Stimulated activated CD4-positive, alpha-beta T cell treated with anti-CD3 and anti-CD28 coated beads, Interleukin-2, amount 100 ng/mL, for 4 hours (primary cell): ENCODE measurements at places on chromosomes 12 and 14.

- DNase-seq = no peak
Measured at GRCh38 chr12:51200156-51200555, 17.7 kb downstream of the POU6F1 start.

GRCh38 chr14:97757491-97757890 is 960.3 kb downstream of the VRK1 start:
- DNase-seq = no peak

- DNase-seq = no peak
Measured at GRCh38 chr12:49344486-49345050, 2.1 kb upstream of the DNAJC22 start.

GRCh38 chr12:25424211-25424731 is 128.8 kb downstream of the LMNTD1 start:
- no peak for DNase-seq

GRCh38 chr12:52884526-52885293 is 20.2 kb downstream of the KRT8 start:
- DNase-seq = peak; percentile 66

GRCh38 chr12:38872156-38872555 is 33.2 kb downstream of the CPNE8 start:
- no peak for DNase-seq

- DNase-seq = no peak
Measured at GRCh38 chr14:89303456-89304435, 113.3 kb downstream of the FOXN3 start.

DNA sequence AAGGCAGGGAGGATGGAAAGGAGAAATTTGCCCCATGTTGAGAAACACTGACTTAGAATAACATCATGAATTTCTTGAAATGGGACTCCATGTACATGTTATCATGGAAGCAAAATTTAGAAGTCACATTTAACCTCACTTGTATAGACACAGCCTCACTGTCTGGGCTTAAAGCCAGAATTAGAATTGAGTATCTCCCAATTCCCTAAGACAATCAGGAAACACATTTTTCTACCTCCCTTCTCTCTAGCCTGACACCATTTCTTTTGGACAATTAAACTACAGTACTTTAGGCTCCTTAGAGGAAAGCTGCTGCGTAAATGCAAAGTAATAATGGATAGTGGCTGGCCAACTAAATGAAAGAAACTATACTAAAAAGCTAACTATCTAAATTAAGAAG is 795.5 kb downstream of the C12orf50 start:
- no peak for DNase-seq

GRCh38 chr14:93304771-93305170 is 28.1 kb downstream of the BTBD7 start:
- no peak for DNase-seq

GRCh38 chr12:104280717-104281458 is 22.7 kb upstream of the EID3 start:
- no peak for DNase-seq

DNA sequence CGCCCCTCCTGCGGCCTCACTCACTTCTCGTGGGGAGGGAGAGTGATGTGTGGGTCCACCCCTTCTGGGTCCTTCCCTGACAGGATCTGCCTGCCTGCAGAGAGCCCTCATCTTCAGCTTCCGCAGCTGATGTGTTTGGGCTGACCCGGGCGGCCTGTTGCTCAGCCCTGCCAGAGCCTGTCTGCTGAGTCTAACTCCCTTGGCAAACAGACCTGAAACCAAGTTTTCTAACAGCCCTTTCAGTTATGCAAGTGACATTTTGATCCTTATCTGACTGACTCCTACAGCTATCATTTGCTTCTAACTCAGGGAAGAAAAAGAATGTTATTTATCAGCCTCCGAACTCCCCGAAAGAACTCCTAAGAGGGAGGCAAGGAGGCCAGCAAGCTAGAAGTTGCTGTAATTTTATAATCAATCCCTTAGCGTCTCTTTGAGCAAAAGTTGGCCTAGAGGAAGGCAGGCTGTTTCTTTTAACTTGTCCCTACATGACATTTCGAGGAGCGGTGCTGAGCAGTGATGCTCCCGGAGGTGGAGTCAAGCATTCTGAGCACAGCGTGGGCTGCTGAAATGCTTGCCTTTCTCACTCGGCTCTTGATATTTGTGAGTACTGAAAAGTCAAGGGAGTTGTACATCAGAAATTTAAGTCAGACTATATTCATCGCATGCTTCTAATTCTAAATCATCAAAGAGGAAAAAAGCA is 31.5 kb upstream of the CACNA2D4 start:
- DNase-seq = no peak

- no peak for DNase-seq
Measured at GRCh38 chr12:131832321-131833231, 4.4 kb downstream of the MMP17 start.

DNA sequence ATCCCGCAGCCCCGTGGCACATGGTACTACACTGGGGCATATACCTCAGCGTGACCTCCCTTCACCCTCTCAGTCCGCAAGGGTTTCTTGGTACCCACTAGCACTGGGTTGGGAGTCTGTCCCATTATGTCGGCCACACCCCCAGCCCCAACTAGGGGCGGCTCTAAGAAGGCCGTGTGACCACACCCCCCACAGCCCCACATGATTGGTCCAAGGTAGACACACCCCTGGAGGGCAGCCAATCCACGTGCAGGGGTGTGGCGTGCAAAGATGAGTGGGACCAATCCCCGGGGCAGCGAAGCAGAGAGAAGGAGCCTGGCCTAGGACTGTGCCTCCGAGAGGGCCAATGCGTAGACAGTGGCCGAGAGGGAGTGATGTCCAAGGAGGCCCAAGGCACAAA is 34.6 kb upstream of the BEGAIN start:
- no peak for DNase-seq

GRCh38 chr12:103814436-103814835 is 26.6 kb downstream of the NT5DC3 start:
- no peak for DNase-seq

DNA sequence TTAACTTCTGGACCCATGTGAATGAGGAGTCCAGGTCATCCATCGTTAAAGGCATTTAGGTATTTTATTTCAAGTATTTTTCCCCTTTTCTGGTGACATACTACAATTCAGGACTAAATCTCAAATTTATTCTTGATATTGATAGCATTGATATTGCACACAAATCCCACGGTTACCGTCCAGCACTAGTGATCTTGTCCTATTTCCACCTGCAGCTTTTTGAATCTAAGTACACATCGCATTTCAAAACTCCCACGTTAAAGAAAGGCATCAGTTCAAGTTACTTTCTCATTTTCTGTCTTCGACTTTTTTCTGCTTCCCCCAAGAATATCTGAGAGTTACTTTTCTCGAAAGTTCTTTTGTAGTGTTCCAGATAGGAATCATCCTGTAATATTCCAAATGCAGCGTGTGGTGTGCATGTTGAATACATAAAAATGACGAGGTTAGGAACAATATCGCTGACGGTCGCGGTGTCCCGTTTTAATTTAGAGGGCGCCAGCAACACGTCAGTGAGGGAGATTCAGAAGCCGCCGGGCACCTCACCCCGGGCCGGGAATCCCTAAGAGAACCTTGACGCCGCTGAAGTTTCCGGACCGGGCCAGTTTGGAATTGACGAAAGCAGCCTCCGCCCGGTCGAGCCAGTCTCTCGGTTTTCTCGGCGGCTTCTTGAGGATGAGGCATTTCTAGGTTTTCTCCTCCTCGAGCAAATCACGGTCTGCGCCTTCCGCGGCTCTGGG is 569 bp upstream of the RGS6 start:
- DNase-seq = no peak

- DNase-seq = no peak
Measured at GRCh38 chr14:71526388-71526787, 405.8 kb upstream of the RGS6 start.

DNA sequence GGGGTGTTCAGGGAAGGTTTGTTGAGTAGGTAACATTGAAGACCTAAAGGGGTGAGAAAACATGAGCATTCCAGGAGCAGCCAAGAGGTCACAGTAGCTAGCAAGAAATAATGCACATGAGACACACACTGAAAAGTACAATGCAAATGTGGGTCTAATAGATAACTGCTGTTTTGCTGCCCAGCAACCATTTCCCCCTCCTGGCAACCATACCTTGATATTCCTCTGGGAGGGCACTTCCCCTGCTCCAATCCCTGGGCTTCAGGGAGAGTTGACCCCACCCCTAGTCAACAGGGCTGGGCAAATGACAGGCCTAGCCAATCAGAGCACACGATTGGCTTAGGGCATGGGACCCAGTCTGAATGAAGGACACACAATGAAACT is 8.5 kb upstream of the ACTN1 start:
- DNase-seq = no peak

- no peak for DNase-seq
Measured at GRCh38 chr12:53568809-53569557, 57.2 kb downstream of the ATF7 start.

DNA sequence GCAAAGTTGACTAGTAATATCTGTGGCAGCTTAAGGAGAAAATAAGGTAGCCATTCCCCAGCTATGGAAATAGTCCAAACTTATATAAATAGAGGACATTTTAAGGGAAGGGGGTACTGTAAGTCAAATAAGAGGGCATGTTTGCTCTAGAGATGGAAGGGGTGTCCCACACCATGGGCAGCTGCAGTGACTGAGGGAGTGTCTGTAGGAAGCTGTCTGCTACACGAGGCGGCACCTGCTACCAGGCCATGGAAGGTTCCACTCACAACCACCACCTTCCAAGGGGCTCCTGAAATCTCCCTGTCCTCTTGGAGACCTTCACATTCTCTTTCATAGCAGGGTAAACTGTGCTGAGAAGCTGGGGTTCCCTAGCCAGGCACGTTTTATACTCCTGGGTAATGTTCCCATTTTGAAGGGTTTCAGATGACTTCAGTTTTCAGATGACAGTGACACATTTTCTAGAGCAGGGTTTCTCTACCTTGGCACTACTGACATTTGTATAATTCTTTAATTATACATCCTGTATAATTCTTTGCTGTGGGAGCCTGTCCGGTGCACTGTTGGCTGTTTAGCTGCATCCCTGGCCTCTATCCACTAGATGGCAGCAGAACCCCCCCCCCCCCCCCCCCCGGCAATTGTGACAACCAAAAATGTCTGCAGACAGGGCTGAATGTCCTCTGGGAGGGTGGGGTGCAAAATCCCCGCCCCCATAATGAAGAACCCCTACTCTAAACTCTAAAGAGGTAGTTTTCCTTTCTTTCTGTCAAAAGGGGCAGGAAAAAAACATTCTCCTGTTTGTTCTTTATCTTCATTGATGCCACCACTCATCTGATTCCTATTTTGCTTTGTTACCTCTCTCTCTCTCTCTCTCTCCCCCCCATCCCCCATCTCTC is 11.6 kb upstream of the SMCO2 start:
- no peak for DNase-seq

DNA sequence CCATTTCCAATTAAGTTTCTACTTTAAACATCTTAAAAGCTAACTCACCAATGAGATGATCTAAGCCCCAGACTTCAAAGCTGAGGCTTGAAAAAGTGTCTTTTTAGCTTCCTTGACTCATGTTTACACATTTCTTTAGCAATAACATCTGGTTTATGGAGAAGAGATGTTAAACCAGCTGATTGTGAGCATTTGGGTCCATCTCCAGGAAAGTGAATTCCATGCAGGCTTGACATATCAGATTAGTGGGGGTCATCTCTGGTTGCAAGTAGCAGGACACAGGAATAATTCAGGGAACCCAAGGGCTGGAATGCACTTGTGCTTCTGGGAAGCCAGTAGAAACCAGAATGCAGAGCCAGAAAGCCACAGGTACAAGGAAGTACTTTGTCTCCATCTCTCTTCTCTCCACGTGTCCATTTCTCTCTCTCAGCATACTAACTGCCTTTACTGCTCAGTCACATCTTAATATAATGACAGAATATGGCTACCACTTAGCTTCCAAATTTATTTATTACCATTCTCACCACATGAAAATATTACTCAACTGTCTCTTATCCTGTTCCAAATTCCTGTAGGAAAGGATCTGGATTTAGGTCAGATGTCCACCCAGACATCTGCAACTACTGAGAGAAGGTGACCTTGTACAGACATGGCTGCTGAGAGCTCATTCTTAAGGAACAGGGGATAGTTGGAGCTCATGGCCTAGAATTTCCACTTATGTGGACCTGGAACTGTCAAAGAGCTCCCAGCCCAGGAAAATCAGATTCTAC is 104.4 kb downstream of the SCN8A start:
- DNase-seq = no peak

- no peak for DNase-seq
Measured at GRCh38 chr14:92489394-92490238, 24.0 kb upstream of the RIN3 start.

GRCh38 chr12:26614011-26614616 is 218.9 kb downstream of the ITPR2 start:
- no peak for DNase-seq

DNA sequence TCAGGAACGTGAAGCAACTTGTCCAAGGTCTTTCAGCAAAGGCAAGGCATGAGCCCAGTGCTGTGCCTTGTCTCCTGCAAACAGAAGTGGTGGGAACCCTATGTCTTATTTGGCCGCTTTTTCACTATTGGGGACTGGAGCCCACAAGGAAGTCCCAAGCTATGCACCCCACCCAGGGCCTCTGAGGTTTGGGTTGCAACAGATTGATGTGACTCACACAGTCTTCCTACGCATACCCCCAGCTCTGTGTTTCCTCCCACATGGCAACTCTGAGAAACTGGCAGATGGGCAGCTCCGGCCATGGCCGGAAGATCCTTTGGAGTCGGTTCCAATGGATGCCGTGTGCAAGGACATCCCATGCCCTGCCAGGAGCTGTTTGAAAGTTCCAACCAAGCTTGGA is 28.3 kb upstream of the CMKLR1 start:
- DNase-seq = no peak

DNA sequence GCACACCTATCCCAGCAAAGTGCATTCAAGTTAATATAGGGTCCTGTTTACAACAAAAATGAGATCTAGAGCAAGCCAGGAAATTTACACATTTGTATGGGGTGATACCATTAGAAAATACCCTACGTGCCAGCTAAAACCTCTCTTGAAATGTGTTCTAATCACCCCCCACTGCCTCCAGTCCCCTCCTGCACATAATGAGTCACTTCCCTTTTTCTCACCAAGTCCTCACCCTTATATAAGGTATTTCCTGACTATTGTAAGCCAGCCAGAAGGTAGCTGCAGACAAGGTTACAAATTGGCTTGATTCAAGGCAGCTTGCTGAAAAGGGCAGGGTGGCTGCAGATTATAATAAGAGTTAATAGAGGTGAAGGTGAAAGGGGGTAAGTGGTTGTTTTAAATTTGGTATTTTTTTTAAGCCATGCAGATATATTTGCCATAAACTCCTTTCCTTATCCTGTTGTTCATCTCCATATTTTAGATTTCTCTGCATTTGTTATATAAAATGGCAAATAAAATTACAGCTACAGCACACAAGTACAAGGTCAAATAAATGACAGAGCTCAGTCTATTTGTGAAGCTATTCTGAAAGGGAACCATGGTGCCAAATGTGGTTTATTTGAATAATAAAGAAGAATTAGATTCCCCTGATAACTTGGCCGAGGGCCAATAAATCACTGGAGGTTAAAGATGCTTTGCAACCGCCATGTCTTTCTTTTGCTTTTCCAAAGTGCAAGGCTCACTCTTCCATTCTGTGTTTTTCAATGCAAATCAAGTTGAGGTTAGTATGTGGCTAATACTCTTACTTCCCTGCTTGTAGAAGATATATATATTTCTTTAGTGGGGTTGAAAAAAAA is 385.9 kb downstream of the EGLN3 start:
- DNase-seq = no peak
